Fibroblast of villous mesenchyme (primary cell): ENCODE measurements at places on chromosomes 2 and 18.

DNA sequence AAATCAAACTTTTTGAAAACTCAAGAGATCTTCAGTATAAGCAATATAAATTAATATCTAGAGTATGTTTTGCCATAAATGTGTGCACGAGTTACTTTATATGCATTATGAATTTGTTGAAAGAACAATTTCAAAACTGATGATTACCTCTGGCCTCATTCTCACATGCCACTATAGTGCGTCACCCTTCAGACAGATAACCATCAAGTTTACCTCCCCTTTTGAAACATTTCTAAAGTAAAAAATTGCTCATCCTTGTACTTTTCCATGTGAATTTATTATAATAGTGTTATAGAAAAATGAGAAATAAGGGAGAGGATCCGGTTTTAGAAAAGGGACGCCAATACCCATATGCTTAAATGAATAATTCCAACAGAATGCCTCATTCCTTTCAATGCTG, 38.3 kb downstream of the ZEB2 start:
- DNase-seq = peak; percentile 47

DNA sequence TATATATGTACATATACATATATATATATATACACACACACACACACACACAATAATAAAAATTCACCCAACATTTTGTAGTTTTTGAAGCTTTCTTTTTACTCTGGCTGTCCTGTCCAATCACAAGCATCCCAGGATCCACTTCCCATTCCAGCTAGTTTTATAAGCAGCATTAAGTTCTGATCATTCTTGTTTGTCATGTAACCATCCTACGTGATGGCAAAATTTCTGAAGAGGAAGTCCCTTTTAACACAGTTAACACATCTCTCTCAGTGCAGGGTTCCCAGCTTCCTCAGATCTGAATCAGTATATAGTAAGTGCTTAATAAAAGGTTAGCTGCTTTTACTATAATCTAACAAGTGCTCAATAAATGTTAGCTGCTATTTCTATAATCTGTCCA, 26.4 kb downstream of the MYOM1 start:
- no peak for DNase-seq

GRCh38 chr2:156333951-156334495, 1.5 kb upstream of the NR4A2 start:
- DNase-seq = peak; percentile 68

GRCh38 chr2:30122362-30122761, 24.4 kb upstream of the YPEL5 start:
- no peak for DNase-seq

DNA sequence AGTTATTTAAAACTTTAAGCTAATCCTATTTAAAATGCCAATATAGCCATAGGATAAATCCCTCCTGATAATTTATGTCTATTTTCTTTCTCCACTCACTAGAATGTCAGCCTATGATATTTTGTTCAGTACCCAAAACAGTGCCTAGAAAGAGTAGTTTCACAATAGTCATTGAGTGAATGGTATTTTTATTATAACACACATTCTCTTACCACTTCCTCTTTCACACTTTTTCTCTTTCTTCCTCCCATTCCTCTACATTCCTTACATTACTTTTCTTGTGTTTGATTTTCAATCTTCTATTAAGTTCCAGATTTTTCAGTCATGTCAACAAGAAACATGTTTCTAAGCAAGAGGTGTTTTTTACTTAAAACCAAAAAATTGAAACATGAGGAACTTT, 327.6 kb upstream of the UBE2E3 start:
- DNase-seq = no peak

- DNase-seq = no peak
Measured at GRCh38 chr2:8993902-8994278, 9.6 kb downstream of the MBOAT2 start.

- DNase-seq = no peak
Measured at GRCh38 chr2:72538486-72538885, 287.3 kb downstream of the EXOC6B start.
